ENCODE measurements at places on chromosomes 11 and 22. TPM values are rescaled to one million over a fixed set of nuclear protein-coding genes. Genes with fewer than 3 reads are reported as not detected.
A peak's percentile ranks its signal among the peaks of the same experiment; 100 is the strongest.

TRIM66 gene
- 5.5 TPM for total RNA-seq

TMEM126A gene
- total RNA-seq: 34.0 TPM

MAPK12 gene
- total RNA-seq: 22.4 TPM

RAG2 gene
- not detected for total RNA-seq

DNA sequence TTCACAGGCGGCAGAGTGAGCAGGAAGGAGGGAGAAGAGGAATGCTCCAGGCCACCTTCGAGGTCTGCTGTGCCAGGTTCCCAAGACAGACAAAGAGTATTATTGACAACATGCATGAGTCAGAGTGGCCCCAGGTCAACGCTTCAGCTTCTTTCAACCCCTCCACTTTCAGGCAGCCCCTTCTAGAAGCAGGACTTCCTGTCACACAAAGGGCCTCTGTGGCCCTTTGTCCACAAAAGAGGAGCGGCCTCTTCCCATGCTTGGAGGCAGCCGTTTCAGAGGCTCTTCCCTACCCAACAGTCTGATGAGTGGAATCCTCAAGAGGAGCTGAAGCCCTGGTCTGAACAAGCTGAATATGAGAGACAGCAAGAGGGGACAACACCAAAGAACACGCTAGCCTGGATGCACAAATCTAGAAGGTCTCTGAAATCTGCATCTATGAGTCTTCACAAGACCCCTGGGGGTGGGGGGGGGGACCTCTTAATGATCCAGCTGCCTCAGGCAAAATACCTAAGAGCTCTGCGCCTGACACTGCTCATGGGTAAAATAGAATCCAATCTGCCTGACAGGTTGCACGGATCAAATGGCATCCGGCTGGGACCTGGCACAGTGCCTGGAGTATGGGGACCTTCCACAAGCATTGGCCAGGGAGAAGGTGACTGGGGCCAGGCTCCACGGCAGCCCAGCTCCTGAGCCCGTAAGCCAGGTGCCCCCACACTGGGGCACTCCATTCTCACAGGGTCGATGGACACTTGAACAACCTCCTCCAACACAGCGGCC, 67.5 kb downstream of the PACSIN2 start:
- peak overlapping the region; percentile 96 for H3K27ac ChIP-seq
- peaks cover 41% of the 10 kb centered on the region for H3K4me1 ChIP-seq
- H3K36me3 ChIP-seq: no peaks in the 10 kb centered on the region
- no peaks in the 10 kb centered on the region for H3K27me3 ChIP-seq

DNA sequence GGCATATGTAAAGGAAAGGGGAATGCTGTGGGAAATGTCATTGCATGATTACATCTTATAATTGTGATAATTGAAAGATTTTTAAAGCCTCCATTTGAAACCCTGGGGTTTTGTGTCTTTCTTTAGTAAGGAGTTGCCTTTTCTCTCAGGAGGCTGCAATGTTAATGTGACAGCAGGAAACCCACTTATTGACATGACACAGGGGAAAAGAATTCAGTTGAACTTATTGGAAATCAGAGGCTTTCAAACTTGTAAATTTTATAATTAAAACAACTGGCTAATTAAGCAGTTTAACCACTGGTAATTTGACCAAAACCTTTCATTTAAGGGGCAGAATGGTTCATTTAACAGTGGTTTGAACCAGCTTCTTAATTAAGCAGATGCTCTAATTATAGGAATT, 31.2 kb downstream of the MRPL48 start:
- H3K4me1 ChIP-seq: no peaks in the 10 kb centered on the region
- no peaks in the 10 kb centered on the region for H3K36me3 ChIP-seq
- H3K4me3 ChIP-seq: no peak overlapping the region
- DNase-seq: no peak
- no peak overlapping the region for H3K27ac ChIP-seq

- DNase-seq: peak; percentile 74
- H3K4me1 ChIP-seq: no peaks in the 10 kb centered on the region
- no peaks in the 10 kb centered on the region for H3K36me3 ChIP-seq
- H3K27ac ChIP-seq: no peak overlapping the region
- H3K27me3 ChIP-seq: no peaks in the 10 kb centered on the region
Measured at GRCh38 chr11:48172818-48173609, 43.6 kb upstream of the OR4B1 start.

GRCh38 chr22:46662226-46662625, 42.0 kb downstream of the GRAMD4 start:
- H3K4me3 ChIP-seq: no peak overlapping the region
- H3K36me3 ChIP-seq: no peaks in the 10 kb centered on the region
- DNase-seq: no peak
- H3K4me1 ChIP-seq: peaks cover 31% of the 10 kb centered on the region
- H3K27me3 ChIP-seq: no peaks in the 10 kb centered on the region

- no peaks in the 10 kb centered on the region for H3K36me3 ChIP-seq
- H3K27me3 ChIP-seq: no peaks in the 10 kb centered on the region
- no peaks in the 10 kb centered on the region for H3K4me1 ChIP-seq
- no peak overlapping the region for H3K4me3 ChIP-seq
- no peak for DNase-seq
- no peak overlapping the region for H3K27ac ChIP-seq
Measured at GRCh38 chr22:48901324-48901723, 926.3 kb downstream of the BRD1 start.

DNA sequence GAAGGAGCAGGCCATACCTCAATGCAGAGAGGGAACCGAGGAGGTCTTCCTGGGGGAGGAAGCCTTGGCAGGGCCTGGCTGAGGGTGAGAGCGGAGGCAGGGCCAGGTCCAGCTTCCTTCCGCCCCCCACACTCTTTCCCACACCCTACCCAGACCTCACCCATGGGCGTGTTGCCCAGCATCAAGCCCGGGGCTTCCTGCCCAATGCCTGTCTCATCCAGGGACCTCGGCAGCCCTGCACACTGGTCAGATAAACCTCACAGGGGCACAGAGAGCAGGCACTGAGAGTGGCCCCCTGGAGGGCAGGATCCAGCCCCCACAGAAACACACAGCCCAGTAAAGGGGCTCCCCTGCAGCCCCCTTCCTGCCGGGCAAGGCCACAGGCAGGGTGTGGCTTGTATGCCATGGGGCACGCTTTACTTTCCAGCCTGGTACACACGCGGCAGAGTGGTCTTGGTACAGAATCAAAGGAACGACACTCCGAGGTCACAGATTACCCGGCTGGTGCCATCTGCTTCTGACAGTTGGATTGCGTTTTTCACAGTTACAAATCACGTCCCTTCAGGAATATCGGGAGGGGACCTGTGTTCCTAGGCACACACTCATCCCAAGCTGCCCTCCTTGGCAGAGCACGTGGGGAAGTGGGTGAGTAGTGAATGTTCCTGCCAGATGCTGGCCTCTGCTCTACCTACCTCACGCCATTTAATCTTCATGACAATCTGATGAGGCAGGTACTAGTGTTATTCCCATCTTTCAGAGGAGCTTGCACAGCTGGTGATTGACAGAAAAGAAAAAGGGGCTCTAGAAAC, 20.0 kb upstream of the CD5 start:
- H3K36me3 ChIP-seq: no peaks in the 10 kb centered on the region
- no peaks in the 10 kb centered on the region for H3K4me1 ChIP-seq
- H3K27me3 ChIP-seq: 0 out of 2 replicates have a peak, but pooled peaks cover 8% of the 10 kb centered on the region
- no peak for DNase-seq
- no peak overlapping the region for H3K4me3 ChIP-seq

- no peak overlapping the region for H3K27ac ChIP-seq
- no peak for DNase-seq
- H3K4me1 ChIP-seq: 0 out of 2 replicates have a peak, but pooled peaks cover 6% of the 10 kb centered on the region
- H3K4me3 ChIP-seq: no peak overlapping the region
- no peaks in the 10 kb centered on the region for H3K36me3 ChIP-seq
- H3K27me3 ChIP-seq: peaks cover 18% of the 10 kb centered on the region
Measured at GRCh38 chr11:128924510-128925249, 18.0 kb downstream of the TP53AIP1 start.
